Effector memory CD4-positive, alpha-beta T cell (primary cell): ENCODE measurements at places on chromosomes 2 and 18.

- peak; percentile 54 for DNase-seq
These were observed at the start of gene RNF144A for GRCh38 chr2:6917071-6917760. TSS of gene RNF144A (plus strand) at chr2:6917412. CDS start at chr2:6996927, 79,515 bp downstream.

DNA sequence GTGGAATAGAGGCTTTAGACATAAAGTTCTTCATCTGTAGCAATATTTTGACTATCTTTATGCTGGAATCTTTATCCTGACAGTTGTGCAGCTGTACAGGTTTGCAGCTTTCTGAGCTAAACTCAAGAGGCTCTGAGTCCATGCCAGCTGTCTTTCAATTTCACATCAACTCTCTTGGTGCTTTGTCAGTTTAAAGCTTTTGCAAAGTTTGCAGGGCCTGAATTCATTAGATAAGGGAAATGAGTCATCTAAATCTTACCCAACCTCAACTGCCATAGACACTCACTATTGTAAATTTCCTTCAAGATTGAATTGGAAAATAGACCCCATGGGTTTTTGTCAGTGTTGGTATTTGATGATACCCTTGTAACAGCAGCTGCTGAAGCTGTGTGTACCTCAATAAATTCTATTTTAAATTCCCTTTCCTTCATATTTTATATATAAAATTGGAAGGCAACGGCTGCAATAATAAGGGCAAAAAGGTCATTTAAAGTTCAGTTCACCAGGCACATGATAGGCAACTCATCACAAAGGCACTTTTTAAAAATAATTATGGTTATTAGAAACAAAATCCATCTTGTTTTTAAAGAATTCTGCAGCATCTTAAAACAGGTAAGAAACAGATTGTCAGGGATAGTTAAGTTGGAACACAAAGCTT, 169.9 kb upstream of the SLC39A10 start:
- no peak for DNase-seq

DNA sequence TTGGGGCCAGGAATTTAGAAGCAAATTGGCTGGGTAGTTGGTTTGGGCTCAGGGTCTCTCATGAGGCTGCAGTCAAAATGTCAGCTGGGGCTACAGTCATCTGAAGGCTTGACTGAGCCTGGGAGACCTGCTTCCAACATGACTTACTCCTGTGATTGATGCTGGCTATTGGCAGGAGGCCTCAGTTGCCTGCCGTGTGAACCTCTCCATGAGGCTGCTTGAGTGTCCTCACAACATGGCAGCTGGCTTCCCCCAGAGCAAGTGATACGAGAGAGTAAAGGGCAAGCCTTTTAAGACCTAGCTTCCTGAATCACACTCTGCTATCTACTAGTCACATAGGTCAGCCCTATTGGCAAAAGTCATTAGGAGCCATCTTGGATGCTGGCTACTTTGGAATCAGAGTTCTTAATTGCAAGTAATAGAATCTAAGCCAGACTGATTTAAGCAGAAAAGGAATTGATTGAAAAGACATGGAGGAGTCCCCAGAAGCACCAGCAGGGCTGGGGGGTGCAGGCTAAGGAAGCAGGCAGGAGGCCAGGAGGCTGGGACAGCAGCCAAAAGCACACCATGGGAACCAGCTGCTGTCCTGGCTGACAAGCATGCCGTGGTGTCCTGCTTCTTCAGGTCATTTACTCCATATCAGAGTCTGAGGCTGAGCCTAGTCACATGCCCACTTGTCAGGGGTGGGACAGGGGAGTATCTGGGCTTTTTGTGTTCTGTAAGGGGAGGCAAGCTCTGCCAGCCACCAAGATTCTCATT, 7.8 kb upstream of the GIGYF2 start:
- DNase-seq, result no peak

GRCh38 chr2:133293544-133294353, 274.5 kb downstream of the NCKAP5 start:
- DNase-seq, result no peak

- DNase-seq, result no peak
These were observed 36.0 kb downstream of the SMAD7 start for GRCh38 chr18:48914581-48915251.

DNA sequence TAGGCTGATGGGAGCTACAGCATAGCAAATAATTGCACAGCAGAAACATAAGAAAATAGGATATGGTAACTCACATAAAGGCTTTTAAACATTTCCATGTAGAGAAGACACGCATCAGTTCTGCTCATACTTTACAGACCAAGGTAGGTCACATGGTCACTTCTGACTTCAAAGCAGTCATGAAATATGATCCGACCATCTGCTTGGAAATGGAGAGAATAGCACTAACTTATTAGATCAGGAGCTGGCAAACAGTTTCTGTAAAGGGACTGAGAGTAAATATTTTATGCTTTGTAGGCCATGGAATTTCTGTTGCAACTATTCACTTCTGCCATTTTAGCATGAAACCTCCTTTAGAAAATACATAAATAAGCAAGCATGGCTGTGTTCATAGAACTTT, 936.6 kb upstream of the FANCL start:
- DNase-seq, result no peak

DNA sequence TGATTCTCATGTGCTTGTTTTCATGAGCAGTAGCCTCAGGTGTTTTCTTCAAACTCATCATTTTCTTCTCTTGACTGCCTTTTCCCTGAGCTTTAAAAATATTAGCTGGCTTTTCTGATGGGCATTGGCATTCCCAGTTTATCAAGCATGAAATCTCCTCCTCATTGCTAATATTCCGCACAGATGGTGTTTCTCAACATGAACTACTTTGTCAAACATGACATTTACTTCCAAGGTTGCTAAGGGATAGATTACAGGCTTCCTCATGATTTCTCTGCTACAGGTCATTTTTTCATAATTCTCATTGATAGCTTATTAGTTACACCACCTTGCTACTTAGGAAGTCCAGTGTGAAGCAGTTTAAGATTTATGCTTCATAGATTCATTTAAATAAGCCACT, 1116.9 kb upstream of the CNTNAP5 start:
- no peak for DNase-seq

DNA sequence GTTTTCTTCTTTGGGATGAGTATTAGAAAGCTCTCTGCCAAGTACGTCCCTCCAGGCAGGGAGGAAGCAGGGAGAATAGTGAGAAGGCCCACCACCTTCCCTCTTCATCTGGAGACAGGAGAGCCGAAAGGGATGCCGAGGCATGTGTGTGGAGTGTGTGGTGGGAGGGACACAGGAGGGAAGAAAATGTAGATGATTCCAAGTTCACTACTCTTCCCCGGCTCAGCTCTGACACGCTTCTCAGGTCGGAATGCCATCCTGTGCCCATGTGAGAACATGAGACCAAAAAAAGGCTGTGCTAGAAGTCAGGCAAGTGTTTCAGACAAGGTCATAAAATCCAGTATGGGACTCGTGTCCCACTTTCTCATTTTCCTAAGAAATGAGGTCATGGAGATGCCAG, 47.4 kb downstream of the GYPC start:
- DNase-seq, result no peak

GRCh38 chr2:145595296-145595695, 1075.4 kb upstream of the ZEB2 start:
- no peak for DNase-seq

DNA sequence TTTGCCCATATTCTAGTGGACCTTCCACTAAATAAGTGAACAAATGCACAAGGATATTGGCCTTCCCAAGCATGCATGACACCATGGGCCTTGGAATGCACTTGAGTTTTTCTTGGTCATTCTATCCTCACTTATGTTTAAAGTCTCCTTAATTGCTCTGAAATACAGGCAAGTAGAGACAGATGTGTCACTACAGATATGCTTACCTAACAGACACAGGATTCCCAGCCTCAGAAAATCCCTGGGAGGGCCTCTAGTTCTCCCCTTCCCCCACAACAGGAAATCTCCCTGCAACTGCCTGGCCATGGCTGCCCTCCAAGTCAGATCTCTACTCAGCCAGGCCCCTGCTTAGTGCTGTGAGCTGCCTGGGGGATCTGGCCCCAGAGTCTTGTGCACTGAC, 445.2 kb downstream of the IRS1 start:
- DNase-seq, result no peak

GRCh38 chr18:53639687-53640086, 584.8 kb downstream of the MBD2 start:
- no peak for DNase-seq

- no peak for DNase-seq
These were observed 42.3 kb downstream of the RPL37A start for GRCh38 chr2:216540920-216541319.

DNA sequence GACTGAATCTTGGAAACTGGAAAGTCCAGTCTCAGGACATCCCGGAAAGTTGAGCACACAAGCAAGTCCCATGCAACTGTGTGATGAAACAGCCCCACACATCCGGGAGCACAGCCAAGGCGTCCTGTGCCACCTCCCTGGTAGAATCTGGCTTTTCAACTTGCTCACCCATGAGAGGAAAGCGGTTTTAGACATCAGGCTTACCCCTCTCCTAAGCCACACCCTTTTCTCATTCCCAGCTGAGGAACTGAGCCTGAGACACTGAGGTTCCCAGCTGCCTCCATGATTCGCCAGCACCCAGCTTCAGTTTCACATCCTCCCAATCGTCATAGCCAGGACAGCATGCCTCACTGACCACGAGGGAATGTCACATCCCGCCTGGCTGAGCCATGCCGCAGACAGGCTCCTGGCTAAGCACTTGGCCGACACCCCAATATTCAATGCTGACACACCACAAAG, 60.3 kb downstream of the STEAP3 start:
- no peak for DNase-seq

DNA sequence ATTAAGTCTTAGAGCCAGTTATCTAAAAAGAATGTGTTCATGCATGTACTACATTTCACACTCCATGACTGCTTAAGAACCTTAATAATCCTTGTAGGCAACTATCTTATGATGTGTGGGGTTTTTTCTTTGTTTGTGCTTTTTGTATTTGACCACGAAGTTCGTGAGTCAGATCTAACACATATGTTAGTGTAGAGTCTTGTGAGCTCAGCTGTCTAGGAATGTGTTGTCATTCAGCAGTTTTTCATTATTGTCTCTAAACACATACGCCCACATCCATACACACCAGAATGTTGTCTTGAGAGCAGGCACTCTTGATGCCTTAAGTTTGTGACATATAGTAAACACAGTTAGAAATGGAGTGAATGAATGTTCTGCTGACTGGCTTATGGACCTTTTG, 38.4 kb downstream of the CAB39 start:
- DNase-seq, result no peak

DNA sequence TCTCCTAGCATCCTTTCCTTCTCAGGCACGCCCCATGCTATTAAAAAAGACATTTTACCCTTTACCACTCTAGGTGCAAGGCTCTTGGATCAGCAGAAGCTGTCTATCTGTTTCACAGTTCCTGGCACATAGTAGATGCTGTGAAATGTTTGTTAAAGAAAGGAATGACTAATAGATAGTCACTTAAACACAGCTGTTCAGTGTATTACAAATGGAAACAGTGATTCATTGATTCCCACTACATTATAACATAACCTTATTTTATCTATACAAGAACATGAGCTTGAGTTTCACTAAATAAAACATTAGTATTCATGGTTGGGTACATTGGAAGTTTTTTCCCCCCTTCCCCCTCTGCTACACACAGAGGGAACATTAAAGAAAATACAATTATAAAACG, 142.1 kb downstream of the ASXL3 start:
- DNase-seq, result no peak

GRCh38 chr2:66682476-66682875, 247.6 kb downstream of the MEIS1 start:
- DNase-seq, result no peak

GRCh38 chr18:12239431-12239830, 14.7 kb upstream of the CIDEA start:
- no peak for DNase-seq

GRCh38 chr2:85951351-85952067, 62.7 kb upstream of the ST3GAL5 start:
- no peak for DNase-seq

DNA sequence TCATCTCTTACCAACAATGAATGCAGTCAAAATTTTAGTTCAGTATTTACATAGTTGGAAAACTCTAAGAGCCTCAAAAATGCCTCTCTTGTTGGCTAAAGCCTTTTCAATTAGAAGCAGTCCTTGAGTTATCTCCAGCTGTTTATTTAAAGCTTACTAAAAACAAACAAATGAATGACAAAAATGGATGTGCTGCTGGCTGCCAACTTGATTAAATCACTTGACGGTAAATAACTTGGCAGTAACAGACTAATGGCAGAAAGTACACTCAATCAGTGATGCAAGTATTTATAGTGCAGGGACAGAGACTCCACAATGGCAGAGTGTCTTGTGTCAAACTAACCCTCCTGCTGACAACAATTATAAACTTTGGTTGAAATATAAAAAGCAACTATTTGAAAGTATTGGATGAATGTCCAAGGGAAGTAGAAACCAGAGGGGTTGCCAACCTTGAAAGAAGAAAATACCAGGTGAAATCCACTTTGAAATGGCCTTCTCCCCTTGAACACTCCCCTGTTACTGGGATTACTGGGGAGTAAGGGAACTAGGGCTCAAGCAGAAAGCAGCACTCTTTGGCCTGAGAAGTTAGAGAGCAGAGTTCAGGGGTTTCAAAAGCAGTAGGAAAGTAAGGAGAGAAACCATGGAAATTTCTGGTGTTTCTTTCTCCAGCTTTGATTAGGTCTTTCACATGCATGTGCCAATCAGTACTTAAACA, 245.2 kb upstream of the SPHKAP start:
- DNase-seq, result no peak

GRCh38 chr18:24118750-24119577, 19.9 kb upstream of the CABYR start:
- DNase-seq, result peak; percentile 71

DNA sequence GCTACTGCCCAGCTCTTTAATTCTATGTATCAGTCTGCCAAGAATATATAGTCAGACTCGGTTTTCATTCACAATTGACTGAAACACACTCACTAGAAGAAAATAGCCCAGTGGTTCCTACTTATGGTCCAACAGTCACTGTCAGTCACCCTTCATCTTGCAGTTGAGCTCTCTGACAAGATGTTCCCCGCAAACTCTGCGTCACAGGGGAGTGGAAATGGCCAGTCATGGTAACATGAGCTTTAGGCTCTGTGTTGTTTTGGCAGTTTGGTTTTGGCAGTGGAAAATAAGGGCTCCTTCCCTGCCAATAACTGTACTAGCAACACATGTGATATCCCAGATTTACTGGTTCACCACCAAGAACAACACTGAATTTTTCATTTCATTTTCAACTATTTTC, 122.5 kb downstream of the PRPF40A start:
- DNase-seq, result no peak

- no peak for DNase-seq
These were observed 58.0 kb downstream of the CCDC88A start for GRCh38 chr2:55361465-55362189.

DNA sequence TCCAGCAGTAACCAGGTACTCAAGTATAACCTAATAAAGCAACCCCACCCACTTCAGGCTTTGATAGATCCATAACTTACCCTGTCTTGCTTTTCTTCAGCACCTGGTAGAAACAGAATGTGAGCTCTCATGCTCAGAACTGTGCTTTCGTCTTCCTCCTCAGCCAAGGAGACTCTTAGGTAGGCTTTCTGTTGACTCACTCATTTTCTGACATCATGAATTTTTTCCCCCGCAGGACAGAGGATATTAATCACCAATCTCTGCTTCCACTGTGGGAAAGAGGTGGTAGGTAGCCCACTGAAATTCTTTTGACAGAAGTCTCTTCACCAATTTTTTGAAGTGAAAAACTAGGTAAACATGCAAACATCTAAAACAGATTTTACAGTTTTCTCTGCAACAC, 241.2 kb upstream of the KCNJ3 start:
- DNase-seq, result no peak
